ENCODE measurements at places on chromosomes 2 and 18. TPM values are rescaled to one million over a fixed set of nuclear protein-coding genes. Genes with fewer than 3 reads are reported as not detected.
A peak's percentile ranks its signal among the peaks of the same experiment; 100 is the strongest.

CASP8 gene
- total RNA-seq = 44.2 TPM

LAMA1 gene
- total RNA-seq = 0.65 TPM

SFTPB gene
- 12,584 TPM for total RNA-seq

SERPINB5 gene
- not detected for total RNA-seq

PRKCE gene
- 85.0 TPM for total RNA-seq

PELI1 gene
- total RNA-seq = 34.1 TPM

PLEK gene
- total RNA-seq = 42.1 TPM

- DNase-seq = no peak
- H3K4me3 ChIP-seq = no peak overlapping the region
- H3K4me1 ChIP-seq = no peaks in the 10 kb centered on the region
- no peak overlapping the region for H3K27ac ChIP-seq
These were observed 27.2 kb upstream of the CDH2 start for GRCh38 chr18:28204154-28204553.

DNA sequence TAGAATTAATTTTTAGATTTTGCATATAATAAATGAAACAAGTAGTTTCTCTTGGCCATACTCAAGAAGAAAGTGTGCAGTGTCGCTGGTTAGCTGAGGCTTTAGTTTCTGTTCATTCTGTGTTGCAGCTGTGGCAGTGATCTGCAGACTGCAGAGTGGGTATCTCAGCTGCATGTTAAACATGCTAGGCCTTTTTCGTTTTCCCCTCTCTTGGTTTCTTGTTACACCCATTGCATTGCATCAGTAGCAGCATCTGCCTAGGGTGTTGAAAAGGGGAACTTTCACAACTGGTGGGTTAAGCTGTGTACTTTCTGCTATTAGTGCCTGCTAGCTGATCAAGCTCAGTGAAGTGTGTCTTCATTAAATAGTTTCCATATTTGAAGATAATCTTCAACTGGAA is 51.3 kb downstream of the ACSL3 start:
- H3K36me3 ChIP-seq = peaks cover 32% of the 10 kb centered on the region
- no peak overlapping the region for H3K27ac ChIP-seq
- no peak overlapping the region for H3K4me3 ChIP-seq
- peaks cover 28% of the 10 kb centered on the region for H3K4me1 ChIP-seq
- DNase-seq = no peak
- no peaks in the 10 kb centered on the region for H3K27me3 ChIP-seq

GRCh38 chr2:156077041-156077742 is 255.3 kb downstream of the NR4A2 start:
- H3K4me1 ChIP-seq = no peaks in the 10 kb centered on the region
- no peak for DNase-seq
- H3K4me3 ChIP-seq = no peak overlapping the region
- H3K27me3 ChIP-seq = no peaks in the 10 kb centered on the region

GRCh38 chr2:127621981-127622431 is 23.9 kb upstream of the GPR17 start:
- no peaks in the 10 kb centered on the region for H3K36me3 ChIP-seq
- H3K4me3 ChIP-seq = no peak overlapping the region
- no peak overlapping the region for H3K27ac ChIP-seq
- peak; percentile 16 for DNase-seq

DNA sequence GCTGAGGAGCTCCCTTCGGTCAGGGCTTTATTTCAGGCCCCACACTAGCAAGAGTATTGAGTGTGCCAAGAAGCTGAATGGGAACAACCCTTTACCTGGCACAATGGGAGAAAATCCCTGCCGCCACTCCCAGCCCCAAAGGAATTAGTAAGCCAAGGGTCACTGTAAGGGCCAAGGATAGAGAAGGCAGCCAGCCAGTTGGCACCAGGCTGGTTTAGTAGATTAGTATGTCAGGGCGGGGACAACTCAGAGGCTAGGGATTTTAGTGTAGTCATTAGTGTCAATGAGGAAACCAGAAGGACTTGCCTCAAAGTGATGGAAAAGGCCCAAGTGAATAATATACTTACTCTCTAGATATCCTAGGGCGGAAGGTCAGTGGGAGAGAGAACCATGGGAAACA is 34.9 kb upstream of the CYP26B1 start:
- H3K27ac ChIP-seq = no peak overlapping the region
- no peak for DNase-seq
- peaks cover 20% of the 10 kb centered on the region for H3K36me3 ChIP-seq
- no peak overlapping the region for H3K4me3 ChIP-seq
- H3K4me1 ChIP-seq = no peaks in the 10 kb centered on the region

DNA sequence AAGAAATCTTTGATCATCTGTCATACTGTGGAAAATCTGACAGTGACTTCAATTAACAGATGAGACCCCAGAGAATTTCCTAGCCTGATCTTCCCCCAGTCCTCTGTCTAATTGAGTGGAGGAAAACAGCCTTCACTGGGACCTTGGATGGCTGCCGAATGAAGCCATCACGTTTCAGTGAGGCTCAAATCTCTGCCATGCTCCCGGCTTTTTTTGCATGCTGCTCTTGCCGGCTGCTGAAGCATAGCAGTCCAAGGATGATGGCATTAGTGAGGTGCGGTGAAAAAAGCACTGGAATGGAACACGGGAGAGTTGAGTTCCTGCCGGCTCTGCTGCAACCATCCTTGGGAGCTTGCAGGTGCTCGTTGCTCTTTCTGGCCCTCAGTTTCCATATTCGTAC is 430.5 kb downstream of the SLC4A3 start:
- DNase-seq = no peak
- no peaks in the 10 kb centered on the region for H3K27me3 ChIP-seq
- H3K27ac ChIP-seq = no peak overlapping the region
- H3K36me3 ChIP-seq = no peaks in the 10 kb centered on the region
- no peaks in the 10 kb centered on the region for H3K4me1 ChIP-seq

GRCh38 chr2:232999354-232999753 is 13.7 kb downstream of the NGEF start:
- H3K4me3 ChIP-seq = no peak overlapping the region
- H3K27ac ChIP-seq = no peak overlapping the region
- no peak for DNase-seq
- no peaks in the 10 kb centered on the region for H3K4me1 ChIP-seq
- H3K36me3 ChIP-seq = no peaks in the 10 kb centered on the region

DNA sequence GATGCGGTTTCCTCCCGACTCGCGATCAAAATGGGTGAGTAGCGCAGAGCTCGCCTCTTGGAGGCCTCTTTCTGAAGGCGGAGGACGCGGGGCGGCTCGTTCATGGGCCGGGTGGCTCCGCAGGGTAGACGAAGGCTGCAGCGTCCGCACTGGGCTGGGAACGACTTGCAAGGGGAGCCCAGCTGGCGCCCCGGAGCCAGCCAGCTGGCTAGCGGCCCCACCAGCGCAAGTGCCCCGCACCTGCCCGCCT is 328 bp upstream of the PASK start:
- H3K36me3 ChIP-seq = peaks cover 13% of the 10 kb centered on the region
- H3K27ac ChIP-seq = peak overlapping the region; percentile 85
- H3K27me3 ChIP-seq = no peaks in the 10 kb centered on the region
- H3K4me3 ChIP-seq = peak overlapping the region; percentile 98
- DNase-seq = no peak

DNA sequence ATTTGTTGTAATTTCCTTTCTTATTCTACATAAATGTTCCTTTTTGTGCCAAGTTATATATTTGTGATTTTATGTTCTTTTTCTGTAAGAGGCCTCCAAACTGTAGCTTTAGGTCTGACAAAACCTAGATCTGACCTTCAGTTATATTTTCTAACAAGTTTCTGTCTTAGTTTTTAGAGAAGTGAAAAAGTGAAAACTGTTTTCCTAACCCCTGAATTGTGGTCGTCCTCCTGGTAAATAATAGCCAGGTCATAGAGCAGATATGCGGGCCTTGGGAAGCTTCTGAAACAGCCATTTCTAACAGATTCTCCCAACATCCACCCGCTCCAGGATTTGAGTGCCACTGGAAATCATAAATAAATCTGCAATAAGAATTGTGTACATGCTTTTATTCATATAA is 398.4 kb upstream of the CWC22 start:
- H3K27ac ChIP-seq = no peak overlapping the region
- H3K4me3 ChIP-seq = no peak overlapping the region
- no peaks in the 10 kb centered on the region for H3K4me1 ChIP-seq
- no peaks in the 10 kb centered on the region for H3K27me3 ChIP-seq

GRCh38 chr18:54671291-54671881 is 80.3 kb downstream of the DYNAP start:
- H3K27ac ChIP-seq = no peak overlapping the region
- no peaks in the 10 kb centered on the region for H3K36me3 ChIP-seq
- H3K27me3 ChIP-seq = no peaks in the 10 kb centered on the region
- no peaks in the 10 kb centered on the region for H3K4me1 ChIP-seq

- no peaks in the 10 kb centered on the region for H3K27me3 ChIP-seq
- no peak for DNase-seq
- no peak overlapping the region for H3K4me3 ChIP-seq
- no peaks in the 10 kb centered on the region for H3K4me1 ChIP-seq
- H3K36me3 ChIP-seq = no peaks in the 10 kb centered on the region
These were observed 133.6 kb downstream of the MBD2 start for GRCh38 chr18:54090856-54091255.

DNA sequence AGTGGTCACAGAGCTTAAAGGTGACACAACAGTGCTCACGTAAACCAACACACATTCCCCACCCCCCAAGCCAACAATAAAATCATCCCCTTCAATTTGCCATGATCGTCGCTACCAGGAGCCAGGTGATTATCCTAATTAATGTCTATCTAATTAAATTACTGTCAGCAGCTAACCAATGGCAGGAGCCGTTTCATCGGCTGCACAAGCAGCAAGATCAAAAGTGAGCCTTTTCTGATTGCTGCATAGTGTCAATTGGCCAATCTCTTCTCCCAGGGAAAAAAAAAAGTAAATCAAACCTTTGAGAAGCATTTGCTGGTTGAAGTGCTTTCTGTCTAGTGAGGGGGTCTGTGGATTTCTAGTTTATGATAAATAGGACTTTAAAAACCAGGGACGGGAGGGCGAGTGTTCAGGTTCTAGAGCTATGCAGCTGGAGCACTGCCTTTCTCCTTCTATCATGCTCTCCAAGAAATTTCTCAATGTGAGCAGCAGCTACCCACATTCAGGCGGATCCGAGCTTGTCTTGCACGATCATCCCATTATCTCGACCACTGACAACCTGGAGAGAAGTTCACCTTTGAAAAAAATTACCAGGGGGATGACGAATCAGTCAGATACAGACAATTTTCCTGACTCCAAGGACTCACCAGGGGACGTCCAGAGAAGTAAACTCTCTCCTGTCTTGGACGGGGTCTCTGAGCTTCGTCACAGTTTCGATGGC is at the start of gene TBR1:
Gene TBR1 (plus strand): TSS at position 311 of the 721 bp plus-strand sequence. CDS start 114 bp downstream, at position 425.
- H3K27ac ChIP-seq = no peak within 1 kb of the TSS
- no peak for DNase-seq
- peaks cover 79% of the 10 kb centered on the region for H3K27me3 ChIP-seq
- H3K4me3 ChIP-seq = peak within 1 kb of the TSS; percentile 52

DNA sequence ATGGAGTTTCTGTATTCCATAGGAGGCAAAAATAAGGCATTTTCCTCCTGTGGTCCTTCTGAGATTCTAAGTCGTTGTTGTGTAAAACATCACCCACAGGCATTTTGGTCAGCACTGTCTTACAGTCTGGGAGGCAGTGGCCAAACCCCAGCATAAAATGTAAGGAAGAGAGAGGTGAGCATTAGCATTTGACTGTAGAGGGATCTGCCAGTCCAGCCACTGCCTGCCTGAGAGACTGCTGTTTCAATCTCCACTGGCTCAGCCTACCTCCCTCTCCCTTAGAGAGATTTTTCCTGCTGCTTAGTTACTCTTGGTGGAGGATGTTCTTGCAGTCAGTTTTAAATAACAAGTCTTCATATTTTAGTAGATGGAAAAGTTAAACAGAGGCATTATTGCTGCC is 77.0 kb downstream of the ARHGEF33 start:
- no peaks in the 10 kb centered on the region for H3K36me3 ChIP-seq
- no peaks in the 10 kb centered on the region for H3K4me1 ChIP-seq
- no peak overlapping the region for H3K27ac ChIP-seq
- no peaks in the 10 kb centered on the region for H3K27me3 ChIP-seq

DNA sequence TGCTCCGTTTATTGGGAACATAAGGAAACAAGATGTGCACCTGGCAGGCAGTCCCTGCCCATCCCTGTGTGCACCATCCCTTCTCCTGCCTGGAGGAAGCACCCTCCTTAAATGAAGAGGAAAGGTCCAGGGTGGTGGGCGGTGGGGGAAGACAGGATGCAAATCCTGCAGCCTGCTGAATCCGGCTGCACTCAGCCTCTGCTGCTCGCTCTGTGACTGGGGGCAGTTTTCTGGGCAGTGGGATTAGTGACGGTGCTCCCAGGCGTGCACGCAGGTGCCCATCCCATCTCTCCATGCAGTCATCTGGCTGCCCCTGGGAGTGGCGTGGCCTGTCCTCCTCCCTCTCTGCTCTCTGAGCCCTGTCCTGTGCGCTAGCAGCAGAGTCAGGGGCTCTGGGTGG is 371.3 kb upstream of the MYT1L start:
- no peak overlapping the region for H3K27ac ChIP-seq
- no peak overlapping the region for H3K4me3 ChIP-seq
- peaks cover 17% of the 10 kb centered on the region for H3K27me3 ChIP-seq
- H3K4me1 ChIP-seq = no peaks in the 10 kb centered on the region
- H3K36me3 ChIP-seq = no peaks in the 10 kb centered on the region
